ENCODE measurements at places on chromosomes 7 and 10.

DNA sequence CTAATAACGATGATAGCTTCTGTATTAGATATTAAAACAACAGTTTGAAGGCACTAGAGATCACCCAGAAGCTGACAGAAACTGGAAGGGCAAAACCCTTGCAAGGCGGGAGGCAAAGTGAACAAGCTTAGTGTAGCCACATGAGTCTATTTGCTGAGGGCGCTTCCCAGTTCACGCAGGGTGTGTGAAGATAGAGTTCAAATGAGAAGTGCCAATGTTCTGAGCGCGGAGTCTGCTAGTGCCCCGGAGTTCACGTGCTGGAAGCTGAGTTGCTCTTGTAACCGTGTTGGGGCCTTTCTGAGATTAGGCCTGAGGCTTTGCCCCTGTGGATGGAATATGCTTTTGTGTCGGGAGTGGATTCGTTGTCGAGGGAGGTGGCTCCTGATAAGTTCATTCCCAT is 16.6 kb upstream of the GTPBP4 start:
- H3K36me3 ChIP-seq: peaks cover 5% of the 10 kb centered on the region
- no peak overlapping the region for H3K27ac ChIP-seq
- DNase-seq: no peak

DNA sequence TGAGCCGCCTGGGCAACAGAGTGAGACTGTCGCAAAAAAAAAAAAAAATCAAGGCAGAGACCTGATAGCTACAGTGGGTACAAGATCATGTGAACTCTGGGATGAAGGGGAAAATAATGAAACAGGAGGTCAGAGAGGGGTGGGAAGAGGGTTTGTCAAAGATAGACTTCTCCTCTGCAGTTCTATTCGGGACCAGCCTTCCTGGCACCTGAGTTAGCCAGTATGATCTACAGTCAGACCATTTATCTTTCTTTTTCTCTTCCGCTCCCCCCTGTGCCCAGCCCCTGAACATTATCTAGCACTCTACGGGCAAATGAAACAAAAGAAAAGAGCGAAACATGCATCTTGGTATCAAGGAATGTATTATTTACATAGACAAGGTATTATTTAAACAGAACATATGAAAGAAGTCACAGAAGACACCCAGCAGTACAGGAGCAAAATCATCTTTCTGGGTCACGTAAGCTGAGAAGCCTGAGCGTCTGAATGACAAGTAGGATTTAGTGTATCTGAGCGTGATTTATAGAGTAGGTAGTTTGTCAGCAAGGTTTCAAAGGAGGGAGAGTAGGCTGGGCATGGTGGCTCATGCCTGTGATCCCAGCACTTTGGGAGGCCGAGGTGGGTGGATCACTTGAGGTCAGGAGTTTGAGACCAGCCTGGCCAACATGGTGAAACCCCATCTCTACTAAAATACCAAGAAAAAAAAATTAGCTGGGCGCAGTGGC is 109.0 kb downstream of the PRKCQ start:
- H3K4me3 ChIP-seq: no peak overlapping the region
- peaks cover 3% of the 10 kb centered on the region for H3K4me1 ChIP-seq
- H3K36me3 ChIP-seq: no peaks in the 10 kb centered on the region
- H3K27ac ChIP-seq: no peak overlapping the region
- DNase-seq: no peak

- no peaks in the 10 kb centered on the region for H3K27me3 ChIP-seq
- H3K27ac ChIP-seq: no peak overlapping the region
- no peak overlapping the region for H3K4me3 ChIP-seq
- H3K4me1 ChIP-seq: peaks cover 59% of the 10 kb centered on the region
Measured at GRCh38 chr10:32327364-32327691, 19.6 kb downstream of the EPC1 start.

DNA sequence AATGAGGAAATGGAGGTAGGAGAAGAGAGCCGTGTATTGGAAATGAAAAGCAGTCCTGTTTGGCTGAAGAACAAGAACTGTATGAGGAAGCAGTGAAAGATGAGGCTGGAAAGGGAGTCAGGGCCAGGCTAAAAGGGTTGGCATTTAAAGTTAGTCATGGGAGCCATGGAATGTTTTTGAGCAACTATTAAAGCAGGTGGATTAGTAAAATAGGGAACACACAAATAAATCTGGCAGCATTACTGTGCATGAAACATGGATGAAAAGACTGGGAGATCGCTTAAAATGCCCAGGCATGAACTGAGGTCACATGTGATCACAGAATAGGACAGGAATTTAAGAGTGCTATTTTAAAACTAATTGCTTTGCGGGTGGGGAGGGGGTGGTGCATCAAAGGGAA is 1.4 kb upstream of the IFRD1 start:
- H3K27me3 ChIP-seq: no peaks in the 10 kb centered on the region
- peak overlapping the region; percentile 78 for H3K27ac ChIP-seq
- no peaks in the 10 kb centered on the region for H3K36me3 ChIP-seq
- H3K4me1 ChIP-seq: peaks cover 39% of the 10 kb centered on the region

DNA sequence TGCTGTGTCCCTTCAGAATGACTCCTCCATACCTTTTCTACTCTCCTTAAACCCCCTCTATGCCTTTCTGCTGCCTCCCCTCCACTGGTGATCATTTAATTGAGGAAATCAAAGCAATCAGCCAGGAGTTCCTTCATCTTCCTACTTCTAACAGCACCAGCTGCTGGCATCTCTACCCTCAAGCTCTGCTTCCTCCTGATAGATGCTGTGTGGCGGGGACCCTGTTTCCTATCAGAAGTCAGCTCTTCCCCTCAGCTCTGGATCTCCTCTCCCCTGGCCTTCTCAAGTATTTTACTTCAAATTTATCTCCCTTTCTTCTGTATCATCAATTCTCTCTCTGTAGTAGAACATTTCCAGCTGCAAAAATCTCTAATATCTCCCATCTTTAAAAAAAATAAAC is 183.7 kb downstream of the ELMO1 start:
- H3K36me3 ChIP-seq: no peaks in the 10 kb centered on the region
- no peak overlapping the region for H3K27ac ChIP-seq
- peaks cover 4% of the 10 kb centered on the region for H3K4me1 ChIP-seq
- no peak for DNase-seq

GRCh38 chr10:70761031-70761601 is 24.1 kb downstream of the TBATA start:
- H3K27me3 ChIP-seq: peaks cover 11% of the 10 kb centered on the region
- H3K36me3 ChIP-seq: peaks cover 3% of the 10 kb centered on the region
- H3K27ac ChIP-seq: peak overlapping the region; percentile 19
- H3K4me3 ChIP-seq: no peak overlapping the region
- peaks cover 24% of the 10 kb centered on the region for H3K4me1 ChIP-seq

GRCh38 chr7:149304006-149304405 is 42.0 kb downstream of the ZNF783 start:
- no peaks in the 10 kb centered on the region for H3K27me3 ChIP-seq

GRCh38 chr10:113301342-113301984 is 251.4 kb upstream of the HABP2 start:
- no peak overlapping the region for H3K4me3 ChIP-seq
- peaks cover 40% of the 10 kb centered on the region for H3K4me1 ChIP-seq
- no peak for DNase-seq
- H3K36me3 ChIP-seq: no peaks in the 10 kb centered on the region
- no peaks in the 10 kb centered on the region for H3K27me3 ChIP-seq
- no peak overlapping the region for H3K27ac ChIP-seq

GRCh38 chr7:31027161-31027965 is 24.7 kb upstream of the ADCYAP1R1 start:
- no peak overlapping the region for H3K27ac ChIP-seq
- H3K4me1 ChIP-seq: peaks cover 16% of the 10 kb centered on the region

DNA sequence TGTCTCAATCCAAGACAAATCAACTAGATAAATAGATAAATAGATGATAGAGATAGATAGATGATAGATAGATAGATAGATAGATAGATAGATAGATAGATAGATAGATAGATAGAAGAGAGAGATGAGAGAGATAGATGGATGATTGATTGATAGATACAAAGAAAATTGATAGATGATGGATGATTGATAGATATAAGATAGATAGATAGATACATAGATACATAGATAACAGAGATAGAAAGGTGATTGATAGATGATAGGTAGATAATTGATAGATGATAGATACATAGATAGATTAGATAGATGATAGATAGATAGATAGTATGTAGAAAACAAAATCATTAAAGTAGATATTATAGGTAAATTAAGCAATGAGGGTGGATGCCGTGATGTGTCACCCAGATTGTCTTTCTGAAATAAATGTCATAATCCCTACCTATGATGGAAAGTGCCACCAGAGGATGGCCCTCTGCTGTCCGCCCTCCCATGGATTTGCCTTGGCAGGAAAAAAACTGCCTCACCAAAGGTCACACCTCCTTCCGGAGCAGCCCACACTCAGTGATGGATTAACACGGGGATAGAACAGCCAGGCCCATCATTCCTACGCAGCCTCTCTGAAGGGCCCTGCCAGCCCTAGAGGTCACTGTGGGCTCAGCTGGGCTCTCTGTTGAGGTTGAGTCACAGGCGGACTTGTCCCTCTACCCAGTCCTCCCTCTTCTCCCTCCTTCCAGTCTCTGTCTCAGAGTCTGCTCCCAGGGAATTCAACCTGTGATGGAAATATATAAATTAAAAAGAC is 50.8 kb downstream of the KCNH2 start:
- no peaks in the 10 kb centered on the region for H3K27me3 ChIP-seq
- no peak overlapping the region for H3K27ac ChIP-seq
- no peak overlapping the region for H3K4me3 ChIP-seq
- peaks cover 8% of the 10 kb centered on the region for H3K4me1 ChIP-seq
- no peaks in the 10 kb centered on the region for H3K36me3 ChIP-seq

GRCh38 chr7:73822319-73823173 is 8.2 kb upstream of the CLDN4 start:
- H3K27me3 ChIP-seq: peaks cover 2% of the 10 kb centered on the region
- H3K4me1 ChIP-seq: peaks cover 12% of the 10 kb centered on the region
- H3K4me3 ChIP-seq: no peak overlapping the region
- no peak for DNase-seq

GRCh38 chr10:67487199-67487598 is 208.8 kb downstream of the CTNNA3 start:
- H3K36me3 ChIP-seq: peaks cover 2% of the 10 kb centered on the region
- H3K4me1 ChIP-seq: no peaks in the 10 kb centered on the region
- no peaks in the 10 kb centered on the region for H3K27me3 ChIP-seq
- no peak overlapping the region for H3K4me3 ChIP-seq

DNA sequence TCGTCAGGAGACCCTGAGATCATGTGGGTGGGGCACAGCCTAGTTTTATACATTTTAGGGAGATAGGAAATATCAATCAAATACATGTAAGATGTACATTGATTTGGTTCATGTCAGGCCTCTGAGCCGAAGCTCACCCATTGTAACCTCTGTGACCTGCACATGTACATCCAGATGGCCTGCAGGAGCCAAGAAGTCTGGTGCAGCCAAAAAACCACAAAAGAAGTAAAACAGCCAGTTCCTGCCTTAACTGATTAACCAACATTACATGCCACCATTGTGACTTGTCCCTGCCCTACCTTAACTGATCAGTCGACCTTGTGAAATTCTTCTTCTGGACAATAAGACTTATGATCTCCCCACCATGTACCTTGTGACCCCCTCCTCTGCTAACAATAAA is 16.0 kb upstream of the LRRC61 start:
- no peak for DNase-seq
- no peaks in the 10 kb centered on the region for H3K4me1 ChIP-seq
- no peak overlapping the region for H3K27ac ChIP-seq
- H3K4me3 ChIP-seq: no peak overlapping the region

DNA sequence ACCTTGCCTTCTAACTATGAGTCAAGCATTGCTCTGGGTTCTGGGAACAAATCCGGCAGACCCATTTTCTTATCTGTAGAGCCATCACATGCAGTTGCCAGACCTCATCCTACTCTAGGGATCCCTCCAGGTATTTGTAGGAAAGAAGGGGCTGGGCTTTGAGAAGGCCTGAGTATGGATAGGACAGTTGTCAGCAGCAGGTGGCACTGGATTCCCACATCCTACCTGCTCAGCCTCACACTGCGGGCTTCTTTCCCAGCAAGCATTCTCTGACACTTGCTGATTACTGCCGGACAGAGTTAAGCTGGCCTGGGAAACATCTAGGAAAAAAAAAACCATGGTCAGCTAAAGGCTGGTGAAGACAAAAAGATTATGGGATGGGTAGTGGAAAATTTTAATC is 224.1 kb downstream of the CCSER2 start:
- no peaks in the 10 kb centered on the region for H3K36me3 ChIP-seq
- no peaks in the 10 kb centered on the region for H3K4me1 ChIP-seq
- no peak for DNase-seq
- no peak overlapping the region for H3K27ac ChIP-seq
- H3K4me3 ChIP-seq: no peak overlapping the region

GRCh38 chr7:63899691-63900393 is 98.8 kb upstream of the ZNF722 start:
- H3K36me3 ChIP-seq: peaks cover 6% of the 10 kb centered on the region
- H3K27me3 ChIP-seq: no peaks in the 10 kb centered on the region
- no peak overlapping the region for H3K27ac ChIP-seq
- no peaks in the 10 kb centered on the region for H3K4me1 ChIP-seq
- no peak overlapping the region for H3K4me3 ChIP-seq

- H3K36me3 ChIP-seq: no peaks in the 10 kb centered on the region
- peaks cover 43% of the 10 kb centered on the region for H3K4me1 ChIP-seq
- peak overlapping the region; percentile 19 for H3K27ac ChIP-seq
- H3K4me3 ChIP-seq: peak overlapping the region; percentile 85
Measured at GRCh38 chr10:79246606-79247275, 100.5 kb upstream of the PPIF start.

DNA sequence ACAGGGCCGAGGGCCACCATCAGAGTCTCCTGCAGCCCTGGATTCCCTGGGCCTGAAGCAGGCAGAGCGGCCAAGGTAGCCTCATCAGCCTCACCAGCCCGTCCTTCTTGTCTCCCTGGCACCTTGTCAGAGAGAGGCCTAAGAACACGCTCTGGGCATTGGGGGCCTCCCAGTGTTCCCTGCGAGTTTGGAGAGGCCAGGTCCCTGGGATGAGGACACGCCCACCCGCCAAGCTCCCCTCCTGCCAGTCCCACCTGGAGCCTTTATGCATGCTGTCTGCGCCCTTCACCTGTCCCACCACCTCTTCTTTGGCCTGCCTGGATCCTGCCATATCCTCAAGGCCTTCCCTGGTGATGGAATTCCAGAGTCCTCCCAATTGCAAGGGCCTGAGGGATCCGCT is 69.2 kb downstream of the LHPP start:
- no peak overlapping the region for H3K27ac ChIP-seq
- peaks cover 2% of the 10 kb centered on the region for H3K27me3 ChIP-seq
- no peak overlapping the region for H3K4me3 ChIP-seq
- peaks cover 9% of the 10 kb centered on the region for H3K4me1 ChIP-seq
- no peak for DNase-seq
- no peaks in the 10 kb centered on the region for H3K36me3 ChIP-seq

Measured in neural crest cell (in vitro differentiated cells).